ENCODE measurements at places on chromosomes 11 and 22.
A peak's percentile ranks its signal among the peaks of the same experiment; 100 is the strongest.

GRCh38 chr22:39630721-39631120 lies 60.2 kb downstream of the CACNA1I start:
- DNase-seq = no peak
- no peak overlapping the region for H3K27ac ChIP-seq
- peaks cover 3% of the 10 kb centered on the region for H3K4me1 ChIP-seq
- peaks cover 44% of the 10 kb centered on the region for H3K27me3 ChIP-seq

DNA sequence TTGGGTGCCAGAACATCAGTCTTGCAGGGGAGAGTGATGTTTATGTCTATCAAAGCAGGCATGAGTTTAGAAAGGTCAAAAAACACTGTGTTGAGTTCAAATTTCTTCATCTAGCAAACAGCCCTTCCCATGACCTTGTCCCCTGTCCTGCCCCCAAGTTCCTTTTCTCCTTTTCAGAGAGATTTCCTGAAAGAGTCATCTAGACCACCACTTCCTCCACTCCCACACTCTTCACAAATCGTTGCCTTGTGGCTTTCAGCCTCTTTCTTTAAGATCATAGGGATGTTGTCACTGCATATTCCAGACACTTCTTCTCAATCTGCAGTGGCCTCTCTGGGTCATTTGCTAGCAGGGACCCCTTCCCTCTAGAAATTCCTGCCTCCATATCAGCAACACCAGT lies 290.5 kb downstream of the TENM4 start:
- DNase-seq = no peak
- no peaks in the 10 kb centered on the region for H3K36me3 ChIP-seq
- no peaks in the 10 kb centered on the region for H3K27me3 ChIP-seq
- no peak overlapping the region for H3K27ac ChIP-seq
- no peak overlapping the region for H3K4me3 ChIP-seq
- H3K4me1 ChIP-seq = no peaks in the 10 kb centered on the region

GRCh38 chr11:1947592-1948237 lies 583 bp downstream of the MRPL23 start:
- DNase-seq = no peak
- no peaks in the 10 kb centered on the region for H3K27me3 ChIP-seq
- peaks cover 3% of the 10 kb centered on the region for H3K36me3 ChIP-seq
- H3K4me1 ChIP-seq = no peaks in the 10 kb centered on the region
- no peak overlapping the region for H3K27ac ChIP-seq
- no peak overlapping the region for H3K4me3 ChIP-seq

- no peak for DNase-seq
- H3K27ac ChIP-seq = peak overlapping the region; percentile 68
- peaks cover 7% of the 10 kb centered on the region for H3K36me3 ChIP-seq
- H3K27me3 ChIP-seq = no peaks in the 10 kb centered on the region
Observed at GRCh38 chr22:29936186-29936585, 53.2 kb downstream of the MTMR3 start.

- DNase-seq = no peak
- H3K36me3 ChIP-seq = peaks cover 28% of the 10 kb centered on the region
- peak overlapping the region; percentile 77 for H3K27ac ChIP-seq
- H3K4me3 ChIP-seq = no peak overlapping the region
- H3K27me3 ChIP-seq = no peaks in the 10 kb centered on the region
- H3K4me1 ChIP-seq = peaks cover 11% of the 10 kb centered on the region
Observed at GRCh38 chr11:61787928-61788491, 4.4 kb downstream of the TMEM258 start.

DNA sequence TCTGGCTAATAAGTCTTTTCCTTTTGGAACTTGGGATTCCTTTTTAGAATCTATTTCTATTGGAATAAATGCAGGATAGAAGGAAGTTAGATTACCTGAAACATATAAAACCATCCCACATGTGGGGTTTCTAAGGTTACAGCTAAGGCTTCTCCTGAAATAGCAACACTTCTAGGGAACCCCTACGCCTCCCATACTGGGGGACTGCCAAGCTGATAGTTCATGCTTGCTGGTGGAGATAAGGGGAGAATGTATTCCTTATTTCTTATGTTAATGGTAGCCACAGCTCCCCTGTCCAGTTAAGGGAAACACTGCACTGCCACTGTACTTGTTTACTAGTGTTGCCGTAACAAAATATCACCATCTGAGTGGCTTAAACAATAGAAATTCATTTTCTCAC lies 1189.6 kb downstream of the LRRC4C start:
- DNase-seq = no peak
- H3K36me3 ChIP-seq = no peaks in the 10 kb centered on the region
- H3K27me3 ChIP-seq = no peaks in the 10 kb centered on the region
- H3K4me3 ChIP-seq = no peak overlapping the region
- H3K4me1 ChIP-seq = no peaks in the 10 kb centered on the region
- no peak overlapping the region for H3K27ac ChIP-seq

DNA sequence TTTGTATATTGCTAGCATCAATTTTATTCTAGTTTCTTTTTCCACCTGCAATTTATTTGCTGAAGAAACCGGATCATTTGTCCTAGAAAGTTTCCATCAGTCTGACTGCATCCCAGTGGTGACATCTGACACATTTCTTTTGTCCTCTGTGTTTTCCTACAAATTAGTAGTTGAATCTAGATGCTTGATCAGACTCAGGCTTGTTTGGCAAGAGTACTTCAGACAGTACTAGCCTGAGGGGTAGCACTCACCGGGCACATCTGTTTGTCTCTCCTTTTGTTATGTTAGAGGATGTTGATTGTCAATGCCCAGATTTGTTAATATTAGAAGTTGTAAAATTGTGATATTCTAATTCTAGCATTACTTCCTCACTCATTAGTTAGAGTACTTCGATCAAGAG lies 204.8 kb downstream of the SWAP70 start:
- H3K4me1 ChIP-seq = no peaks in the 10 kb centered on the region
- no peaks in the 10 kb centered on the region for H3K36me3 ChIP-seq
- no peaks in the 10 kb centered on the region for H3K27me3 ChIP-seq
- no peak overlapping the region for H3K4me3 ChIP-seq
- no peak for DNase-seq

- no peak for DNase-seq
- no peaks in the 10 kb centered on the region for H3K36me3 ChIP-seq
- peaks cover 8% of the 10 kb centered on the region for H3K27me3 ChIP-seq
- H3K4me3 ChIP-seq = no peak overlapping the region
- H3K4me1 ChIP-seq = no peaks in the 10 kb centered on the region
Observed at GRCh38 chr22:22019659-22020424, 37.3 kb upstream of the TOP3B start.

Measured in effector memory CD8-positive, alpha-beta T cell (primary cell).